Heart left ventricle (tissue), 16 donors: ENCODE measurements at places on chromosomes 12 and 14.

DNA sequence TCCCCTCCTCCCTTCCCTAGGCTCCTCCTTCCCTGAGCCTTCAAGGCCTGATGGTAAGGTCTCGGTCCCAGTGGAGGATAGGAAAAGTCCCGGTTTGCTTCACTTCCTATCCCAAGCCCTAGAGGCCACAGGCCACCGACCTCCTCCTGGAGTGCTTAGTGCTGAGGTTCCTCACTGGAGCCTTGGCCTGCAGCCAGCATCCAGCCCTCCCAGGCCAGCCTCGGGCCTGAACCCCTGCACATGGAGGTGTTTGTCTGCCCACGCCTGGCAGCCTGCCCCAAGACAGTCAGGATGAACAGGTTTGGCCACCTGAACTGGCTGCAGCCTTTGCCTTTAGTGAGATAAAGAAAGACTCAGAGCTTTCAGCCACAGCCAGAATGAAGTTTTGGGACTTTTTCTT is 15.8 kb upstream of the KRT7 start:
- H3K36me3 ChIP-seq, result no peaks in the 10 kb centered on the region
- no peak overlapping the region for H3K4me3 ChIP-seq
- peak; percentile 80 for DNase-seq
- no peak overlapping the region for H3K27ac ChIP-seq
- peaks cover 4% of the 10 kb centered on the region for H3K27me3 ChIP-seq
- H3K4me1 ChIP-seq, result peaks cover 10% of the 10 kb centered on the region

GRCh38 chr14:70718383-70719118 is 76.8 kb downstream of the TTC9 start:
- DNase-seq, result no peak
- H3K4me3 ChIP-seq, result no peak overlapping the region
- H3K4me1 ChIP-seq, result peaks cover 4% of the 10 kb centered on the region
- no peak overlapping the region for H3K27ac ChIP-seq

GRCh38 chr14:55789406-55789805 is 209.4 kb downstream of the KTN1 start:
- H3K36me3 ChIP-seq, result no peaks in the 10 kb centered on the region
- no peaks in the 10 kb centered on the region for H3K4me1 ChIP-seq
- DNase-seq, result no peak

DNA sequence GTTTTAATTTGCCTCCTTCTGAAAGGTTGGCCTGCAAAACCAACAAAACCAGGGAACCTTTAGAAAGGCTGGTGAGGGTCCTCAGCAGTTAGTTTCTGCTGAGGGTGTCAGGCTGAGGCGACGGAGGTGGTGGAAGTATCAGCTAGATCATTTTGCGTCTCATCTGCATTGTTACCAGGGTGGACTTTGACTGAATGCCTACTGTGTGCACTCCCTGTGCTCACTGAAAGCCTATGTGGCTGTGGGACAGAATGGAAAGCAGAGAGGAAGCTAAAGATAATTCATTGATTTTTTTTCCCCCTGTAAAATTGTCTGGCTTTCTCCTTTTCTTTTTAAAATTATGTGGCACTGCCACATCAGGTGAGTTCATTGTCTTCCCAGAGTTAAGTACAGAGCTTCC is 68.4 kb upstream of the SRSF5 start:
- no peak for DNase-seq
- H3K4me1 ChIP-seq, result peaks cover 93% of the 10 kb centered on the region
- no peaks in the 10 kb centered on the region for H3K27me3 ChIP-seq
- peak overlapping the region; percentile 1 for H3K27ac ChIP-seq

- H3K27ac ChIP-seq, result no peak overlapping the region
- H3K4me3 ChIP-seq, result no peak overlapping the region
- no peaks in the 10 kb centered on the region for H3K4me1 ChIP-seq
- no peaks in the 10 kb centered on the region for H3K27me3 ChIP-seq
- DNase-seq, result no peak
Measured at GRCh38 chr14:105375635-105376057, 22.7 kb upstream of the TEX22 start.

- DNase-seq, result no peak
- H3K4me1 ChIP-seq, result no peaks in the 10 kb centered on the region
- H3K27me3 ChIP-seq, result no peaks in the 10 kb centered on the region
- H3K4me3 ChIP-seq, result no peak overlapping the region
- no peak overlapping the region for H3K27ac ChIP-seq
Measured at GRCh38 chr12:84877340-84877739, 35.3 kb downstream of the SLC6A15 start.

- DNase-seq, result no peak
- peak overlapping the region; percentile 90 for H3K27ac ChIP-seq
- H3K36me3 ChIP-seq, result no peaks in the 10 kb centered on the region
- H3K27me3 ChIP-seq, result no peaks in the 10 kb centered on the region
- peaks cover 32% of the 10 kb centered on the region for H3K4me1 ChIP-seq
- peak overlapping the region; percentile 39 for H3K4me3 ChIP-seq
Measured at GRCh38 chr12:93895089-93895445, 217.9 kb downstream of the CRADD start.
